ENCODE measurements at places on chromosomes 7 and 10.

GRCh38 chr7:19413443-19413965 is 268.3 kb upstream of the FERD3L start:
- no peak for DNase-seq

- DNase-seq, result no peak
These were observed 119.3 kb upstream of the SEC61G start for GRCh38 chr7:54878339-54878738.

DNA sequence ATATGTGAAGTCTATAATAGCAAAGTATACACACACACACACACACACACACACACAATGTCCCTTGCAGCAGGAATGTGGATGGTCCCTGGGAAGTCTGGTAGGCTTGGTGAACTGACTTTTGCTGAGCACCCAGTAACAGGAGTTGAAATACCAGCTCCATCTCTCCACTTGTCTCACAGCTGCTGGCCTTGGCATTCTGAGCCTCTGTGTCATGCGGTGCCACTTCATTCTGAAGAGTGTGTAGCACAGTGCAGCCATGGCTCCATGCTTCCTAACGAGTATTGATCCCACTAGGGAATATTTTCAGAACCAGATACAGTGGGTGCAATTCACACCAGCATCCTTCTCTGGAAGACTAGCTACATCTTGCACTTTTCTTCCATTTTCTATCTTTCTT is 192.4 kb downstream of the ADARB2 start:
- DNase-seq, result no peak

- DNase-seq, result no peak
These were observed 11.7 kb downstream of the SLC39A12 start for GRCh38 chr10:17963431-17963830.

- no peak for DNase-seq
These were observed 205.4 kb downstream of the ARHGAP12 start for GRCh38 chr10:31723106-31723750.

DNA sequence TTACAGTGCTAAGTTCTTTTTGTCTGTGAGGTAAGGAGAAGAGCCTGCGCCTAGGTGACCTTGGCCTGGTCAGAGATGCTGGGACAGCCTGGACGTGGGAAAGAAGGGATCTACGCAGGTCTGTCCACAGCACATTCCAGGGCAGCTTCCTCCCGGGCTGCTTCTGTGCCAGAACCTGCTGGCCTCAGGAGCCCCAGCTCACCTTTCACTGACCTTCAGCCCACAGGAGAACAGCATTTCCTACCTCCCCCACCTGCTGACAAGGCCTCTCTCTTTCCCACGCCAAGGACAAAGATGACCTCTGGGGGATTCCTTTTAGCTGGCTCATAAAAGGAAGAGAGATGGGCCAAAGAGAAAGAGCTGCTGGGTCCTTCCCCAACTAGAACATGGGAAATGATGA is 260.6 kb downstream of the KCNMA1 start:
- no peak for DNase-seq
